Epithelial cell of proximal tubule (primary cell): ENCODE measurements at places on chromosomes 5 and 9. TPM values are rescaled to one million over a fixed set of nuclear protein-coding genes. Genes with fewer than 3 reads are reported as not detected.

- no peak for DNase-seq
Observed at GRCh38 chr5:150303070-150303615, 438 bp upstream of the ARSI start.

GRCh38 chr5:53038196-53038847 is 49.2 kb downstream of the ITGA2 start:
- no peak for DNase-seq

SGCD gene
- total RNA-seq: 0.06 TPM in 1 of 2 replicates, not detected in the other

EEIG1 gene
- total RNA-seq: 3.9 and 5.0 TPM in 2 replicates
